ENCODE measurements at places on chromosomes 2 and 18.
A peak's percentile ranks its signal among the peaks of the same experiment; 100 is the strongest.

- DNase-seq: no peak
Observed at GRCh38 chr2:237433920-237434676, 20.1 kb upstream of the COL6A3 start.

- DNase-seq: peak; percentile 87
Observed at GRCh38 chr2:47201224-47201623, 46.1 kb upstream of the STPG4 start.

GRCh38 chr2:160747501-160748170 lies 254.0 kb upstream of the RBMS1 start:
- DNase-seq: peak; percentile 63

- DNase-seq: no peak
Observed at GRCh38 chr18:61706276-61706915, 186.4 kb downstream of the RNF152 start.

GRCh38 chr2:158779621-158780020 lies 15.5 kb upstream of the DAPL1 start:
- no peak for DNase-seq
